IMR-90 (cell line): ENCODE measurements at places on chromosomes 7 and 10. TPM values are rescaled to one million over a fixed set of nuclear protein-coding genes. Genes with fewer than 3 reads are reported as not detected.

DNA sequence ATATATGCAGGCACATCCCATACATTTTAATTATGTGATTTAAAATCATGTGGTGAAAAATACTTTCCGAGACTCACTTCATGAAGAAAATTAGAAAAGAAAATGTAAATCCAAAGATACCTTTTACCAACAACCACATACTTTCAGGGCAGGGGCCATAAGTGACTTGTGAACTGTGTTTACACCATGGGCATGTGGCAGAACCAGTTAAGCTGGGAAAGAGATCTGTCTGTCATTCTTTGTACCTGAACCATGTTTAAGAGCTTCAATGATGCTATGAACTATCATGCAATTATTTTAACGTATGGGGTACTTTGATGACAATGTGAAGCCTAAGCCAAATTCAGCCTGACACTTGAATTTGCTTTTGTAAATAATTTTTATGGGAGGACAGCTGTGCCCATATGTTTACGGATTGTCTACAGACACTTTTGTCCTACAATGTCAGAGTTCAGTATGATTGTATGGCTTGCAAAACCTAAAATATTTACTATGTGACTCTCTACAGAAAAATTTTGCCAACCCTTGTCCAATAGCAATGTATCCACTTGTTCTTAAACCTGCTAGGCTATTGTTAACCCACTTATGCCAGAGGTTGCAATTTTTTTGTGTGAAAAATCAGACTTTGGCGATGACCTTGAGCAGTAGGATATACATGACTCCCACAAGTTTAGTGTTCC is 654.6 kb downstream of the TNS3 start:
- DNase-seq, result no peak

- no peak for DNase-seq
Measured at GRCh38 chr7:135729230-135729629, 1.2 kb upstream of the SLC13A4 start.

DNA sequence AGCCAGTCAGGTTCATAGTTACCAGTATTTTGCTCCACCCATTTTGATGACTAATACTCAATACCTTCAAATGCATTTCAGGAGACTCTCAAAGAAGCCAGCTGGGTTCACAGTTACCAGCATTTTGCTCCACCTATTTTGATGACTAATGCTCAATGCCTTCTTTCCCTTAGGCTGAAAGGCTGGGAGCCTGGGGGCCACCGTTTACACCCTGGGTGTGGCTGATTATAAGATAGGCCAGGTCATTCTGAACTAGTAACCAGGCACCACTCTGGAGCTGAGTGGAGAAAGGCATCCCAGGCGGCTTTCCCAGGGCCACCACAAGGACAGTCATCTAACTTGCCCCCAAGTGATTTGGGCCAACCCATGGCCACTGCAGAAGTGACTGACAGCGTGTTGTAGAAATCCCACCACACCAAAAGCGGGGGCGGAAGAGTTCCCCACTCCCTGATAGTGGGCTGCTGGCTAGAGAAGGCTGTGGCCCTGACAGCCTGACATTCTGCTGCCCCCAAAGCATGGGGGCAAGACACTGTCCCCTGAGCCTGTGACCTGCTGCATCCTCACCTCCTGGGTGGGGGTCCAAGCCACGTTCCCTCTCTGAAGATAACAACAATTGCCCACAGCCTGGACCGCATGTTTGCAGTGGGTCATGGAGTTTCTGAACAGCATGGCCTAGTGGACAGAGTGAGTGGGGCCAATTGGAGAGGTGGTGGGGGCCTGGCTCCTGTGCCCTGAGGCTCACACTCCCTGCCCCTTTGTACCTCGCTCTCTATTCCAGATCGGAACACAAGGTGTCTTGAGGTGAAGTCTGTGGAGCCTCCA is 23.0 kb upstream of the ZNF488 start:
- peak; percentile 73 for DNase-seq

MALRD1 gene
- 0.56 and 1.1 TPM in 2 replicates for total RNA-seq

GRCh38 chr10:109592391-109592790 is 330.9 kb downstream of the XPNPEP1 start:
- DNase-seq, result no peak

- no peak for DNase-seq
Measured at GRCh38 chr10:1114719-1115606, 58.8 kb downstream of the WDR37 start.
